Activated CD4-positive, alpha-beta T cell treated with anti-CD3 and anti-CD28 coated beads, Interleukin-2, amount 10 ng/mL, durations not matched to agents 24 days and 14 days (primary cell): ENCODE measurements at places on chromosomes 16 and 17.

- DNase-seq, result no peak
Measured at GRCh38 chr17:19457830-19458271, 46.8 kb downstream of the RNF112 start.

DNA sequence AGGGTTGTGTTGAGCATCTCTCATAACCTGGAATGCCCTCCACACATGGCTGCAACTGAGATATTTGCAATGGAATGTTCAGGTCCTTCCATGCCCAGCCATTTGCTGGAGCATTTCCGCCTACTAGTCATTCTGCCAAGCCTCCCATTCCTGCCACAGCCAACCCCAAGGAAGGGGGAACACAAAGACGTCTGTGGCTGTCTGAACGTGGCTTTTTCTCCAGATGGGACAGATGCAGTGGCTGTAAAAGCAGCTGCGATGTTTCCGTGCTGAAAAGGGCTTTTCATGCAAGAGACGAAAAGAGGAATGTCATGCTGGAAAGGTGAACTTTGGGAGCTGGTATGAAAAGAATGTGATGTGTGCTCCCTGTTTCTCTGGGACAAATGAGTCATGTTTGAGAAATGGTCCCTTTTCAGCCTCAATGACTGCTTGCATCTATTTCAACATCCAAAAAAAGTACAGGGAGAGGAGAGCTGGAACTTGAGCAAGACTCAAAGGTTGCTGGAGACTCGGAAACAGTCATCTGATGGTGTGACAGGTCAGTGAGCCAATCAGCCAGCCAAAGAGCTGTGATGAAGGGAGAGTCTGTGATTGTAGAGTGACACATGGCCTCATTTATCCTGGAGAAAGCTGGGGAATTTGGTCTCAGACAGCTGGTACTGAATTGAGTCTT, 208.9 kb downstream of the SHISA9 start:
- DNase-seq, result no peak

GRCh38 chr16:1832838-1833454, 5.9 kb downstream of the FAHD1 start:
- no peak for DNase-seq

DNA sequence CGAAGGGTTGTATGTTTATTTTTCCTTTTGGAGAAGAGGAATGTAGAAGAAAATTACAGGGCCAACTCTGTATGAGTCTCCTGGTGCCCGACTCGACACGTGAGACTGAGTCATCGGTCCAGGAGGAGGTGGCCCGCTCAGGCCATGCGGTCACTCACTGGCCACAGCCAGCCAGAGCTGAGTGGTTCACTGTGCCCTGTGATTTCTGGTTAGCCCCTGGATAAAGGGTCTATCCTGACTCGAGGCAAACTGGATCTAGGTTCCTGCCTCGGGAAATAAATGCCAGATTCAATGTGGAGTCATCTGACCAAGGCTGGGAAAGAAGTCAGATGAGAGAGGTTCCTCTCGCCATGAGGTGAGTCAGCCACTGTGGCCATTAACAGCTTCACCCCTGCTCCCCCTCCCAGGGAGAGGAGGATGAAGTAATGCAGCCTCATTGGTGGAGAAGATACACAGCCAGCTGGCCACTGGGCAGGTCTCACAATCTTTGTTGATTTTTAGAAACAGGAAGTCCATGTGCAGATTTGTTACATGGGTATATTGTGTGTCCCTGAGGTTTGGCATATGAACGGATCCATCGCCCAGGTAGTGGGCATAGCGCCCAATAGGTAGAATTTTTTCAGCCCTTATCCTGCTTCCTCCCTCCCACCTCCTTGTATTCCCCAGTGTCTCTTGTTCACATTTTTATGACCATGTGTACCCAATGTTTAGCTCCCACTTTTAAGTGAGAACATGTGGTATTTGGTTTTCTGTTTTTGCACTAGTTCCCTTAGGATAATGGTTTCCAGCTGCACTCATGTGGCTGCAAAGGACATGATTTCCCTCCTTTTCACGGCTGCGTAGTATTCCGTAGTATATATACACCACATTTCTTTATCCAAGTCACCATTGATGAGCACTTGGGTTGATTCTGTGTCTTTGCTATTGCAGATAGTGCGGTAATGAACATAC, 21.7 kb upstream of the USP36 start:
- no peak for DNase-seq

DNA sequence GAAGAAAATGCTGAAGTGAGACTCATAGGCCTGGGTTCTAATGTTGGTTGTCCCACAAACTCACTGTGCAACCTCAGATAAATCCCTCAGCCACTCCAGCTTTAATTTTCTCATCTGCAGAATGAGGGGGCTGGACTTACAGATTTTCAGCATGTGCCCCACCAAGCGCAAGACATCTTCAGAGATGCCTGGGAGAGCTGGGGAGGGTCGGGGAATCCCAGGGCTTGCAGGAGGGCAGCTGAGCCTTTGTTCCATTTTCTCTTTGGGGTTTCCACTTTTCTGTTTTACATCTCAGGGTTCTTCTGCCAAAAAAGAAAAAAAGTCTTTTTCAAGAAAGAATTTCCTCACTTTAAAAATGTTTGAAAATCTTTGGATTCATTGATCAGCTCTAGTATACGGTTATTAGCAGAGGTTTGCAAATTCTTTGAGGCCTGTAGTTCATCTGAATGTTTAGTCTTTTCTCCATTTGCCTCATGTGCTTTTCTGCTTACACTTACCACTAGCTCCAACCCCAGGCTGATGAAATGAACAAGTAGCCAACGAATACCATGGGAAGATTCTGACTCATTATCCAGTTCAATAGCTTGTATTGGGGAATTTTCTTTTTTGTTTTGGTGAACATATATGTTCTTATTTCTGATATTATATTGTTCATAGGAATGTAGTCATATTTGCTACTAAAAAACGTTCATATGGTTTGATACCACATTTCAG, 56.4 kb downstream of the CHD9 start:
- no peak for DNase-seq
